ENCODE measurements at places on chromosomes 6 and 20. TPM values are rescaled to one million over a fixed set of nuclear protein-coding genes. Genes with fewer than 3 reads are reported as not detected.
A peak's percentile ranks its signal among the peaks of the same experiment; 100 is the strongest.

CALHM6 gene
- 7.8 TPM for polyA plus RNA-seq

SLC4A11 gene
- 0.36 TPM for polyA plus RNA-seq

CHD6 gene
- polyA plus RNA-seq = 24.0 TPM

FOXC1 gene
- polyA plus RNA-seq = 0.48 TPM

EFCAB8 gene
- polyA plus RNA-seq = 0.25 TPM

DNA sequence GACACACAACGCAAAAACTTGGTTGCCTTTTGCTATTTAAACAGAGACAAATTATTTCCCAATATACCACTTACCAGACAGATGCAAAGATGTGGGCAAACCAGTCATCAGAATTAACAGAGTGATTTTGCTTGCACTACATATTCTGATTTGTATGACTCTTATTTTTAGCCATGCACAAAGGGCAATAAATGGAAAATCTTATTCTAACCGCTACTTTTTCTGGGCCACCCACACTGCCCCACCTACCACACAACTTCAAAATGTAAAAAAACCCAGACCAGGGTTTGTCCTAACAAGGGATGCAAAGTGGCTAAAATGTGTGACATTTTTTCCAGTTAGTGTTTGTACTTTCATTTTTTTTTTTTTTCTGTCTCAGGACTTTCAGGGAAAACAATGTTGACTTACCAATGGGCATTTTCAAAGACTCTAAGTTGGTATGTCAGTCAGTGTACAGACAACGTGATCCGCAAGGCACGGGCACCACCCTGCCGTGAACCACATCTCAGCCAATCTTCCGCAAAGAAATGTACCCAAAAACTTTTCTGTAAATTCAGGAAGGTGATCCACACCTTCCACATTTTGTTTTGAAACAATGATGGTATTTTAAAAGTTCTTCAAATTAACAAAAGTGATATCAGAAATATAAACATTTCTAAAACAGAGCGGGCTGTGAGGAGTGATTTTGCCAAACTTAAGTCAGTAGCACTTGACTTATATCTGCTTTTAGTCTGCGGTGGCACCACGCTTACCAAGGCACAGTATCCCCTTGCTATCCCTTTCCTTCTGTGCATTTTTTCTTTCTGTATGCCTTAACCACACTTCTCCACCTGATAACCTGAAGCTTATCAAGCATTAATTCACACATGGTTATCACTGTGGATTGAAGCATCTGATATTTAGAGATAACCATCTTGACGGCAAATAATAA, 185.6 kb downstream of the GJA10 start:
- H3K4me1 ChIP-seq = no peaks in the 10 kb centered on the region
- no peak overlapping the region for H3K4me3 ChIP-seq
- DNase-seq = no peak
- no peaks in the 10 kb centered on the region for H3K36me3 ChIP-seq
- H3K27ac ChIP-seq = no peak overlapping the region

- H3K27me3 ChIP-seq = no peaks in the 10 kb centered on the region
- H3K27ac ChIP-seq = peak overlapping the region; percentile 67
- no peak overlapping the region for H3K4me3 ChIP-seq
- peak; percentile 84 for DNase-seq
- peaks cover 25% of the 10 kb centered on the region for H3K4me1 ChIP-seq
- H3K36me3 ChIP-seq = peaks cover 12% of the 10 kb centered on the region
Observed at GRCh38 chr20:4898282-4899244, 102.7 kb downstream of the SLC23A2 start.

DNA sequence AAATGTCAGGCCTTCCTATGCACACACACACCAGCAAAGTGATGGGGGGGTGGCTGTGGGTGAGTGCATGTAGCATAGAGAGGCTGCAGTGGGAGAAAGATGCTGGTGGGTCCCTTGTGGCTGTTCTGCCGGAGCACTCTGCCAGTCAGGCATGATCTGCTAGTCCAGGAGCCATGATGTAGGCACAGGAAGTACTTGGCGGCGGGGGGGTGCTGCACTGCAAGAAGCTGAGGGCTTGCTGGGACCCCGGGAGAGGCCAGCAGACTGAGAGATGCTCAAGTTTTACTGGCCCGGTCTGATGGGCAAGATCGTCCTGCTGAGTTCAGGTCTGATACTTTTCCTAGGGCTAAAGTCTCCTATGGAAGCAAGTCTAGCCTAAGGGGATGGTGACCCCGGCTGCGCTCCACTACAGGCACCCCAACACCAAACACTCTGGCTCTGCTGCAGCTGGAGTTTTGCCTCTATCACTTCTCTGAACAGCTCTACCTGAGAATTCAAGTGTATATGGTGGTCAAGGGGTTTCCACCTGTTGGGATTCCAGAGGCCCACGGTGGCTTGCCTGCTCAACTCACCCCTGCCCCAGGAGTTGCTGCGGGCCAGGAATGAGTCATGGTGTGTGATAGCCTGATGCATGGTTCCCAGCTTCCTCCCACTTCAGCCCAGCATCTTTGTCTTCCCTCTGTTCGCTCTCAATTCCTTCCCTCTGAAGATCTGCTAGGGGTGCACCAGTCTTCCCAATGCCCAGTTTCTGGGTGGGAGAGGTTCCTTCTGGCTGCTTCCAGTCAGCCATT, 971.8 kb upstream of the ADGRB3 start:
- no peaks in the 10 kb centered on the region for H3K36me3 ChIP-seq
- no peak overlapping the region for H3K27ac ChIP-seq
- H3K4me3 ChIP-seq = no peak overlapping the region
- DNase-seq = no peak
- no peaks in the 10 kb centered on the region for H3K4me1 ChIP-seq

DNA sequence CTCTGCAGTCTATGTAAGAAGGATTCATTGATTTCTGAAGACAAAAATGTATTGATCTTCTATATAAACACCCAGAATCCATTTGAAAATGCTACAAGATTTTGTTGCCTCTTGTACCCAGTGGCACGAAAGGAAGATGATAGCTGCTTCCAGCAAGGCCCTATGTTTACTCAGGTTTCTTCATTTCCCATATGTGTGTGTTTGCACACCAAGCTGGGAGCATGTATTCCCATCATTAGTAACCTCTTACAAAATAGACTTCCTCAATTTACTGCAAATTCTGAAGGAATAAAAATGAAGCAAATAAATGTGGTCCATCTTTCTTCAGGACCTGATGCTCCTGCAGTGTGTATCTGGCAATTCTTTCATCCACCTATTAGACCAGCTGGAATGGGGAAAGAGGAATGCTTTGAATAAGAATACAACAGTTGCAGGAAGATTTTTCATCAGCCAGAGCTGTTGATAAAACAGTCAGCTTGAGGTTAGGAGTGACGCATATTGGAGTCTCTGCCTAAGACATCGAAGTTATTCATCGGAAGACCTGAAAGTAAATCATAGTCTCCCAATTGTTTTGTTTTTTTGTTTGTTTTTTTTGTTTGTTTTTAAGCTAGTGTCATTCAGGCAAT, 132.3 kb downstream of the PDE7B start:
- DNase-seq = no peak
- no peak overlapping the region for H3K27ac ChIP-seq
- H3K36me3 ChIP-seq = no peaks in the 10 kb centered on the region
- H3K27me3 ChIP-seq = peaks cover 2% of the 10 kb centered on the region
- H3K4me3 ChIP-seq = no peak overlapping the region
- no peaks in the 10 kb centered on the region for H3K4me1 ChIP-seq

DNA sequence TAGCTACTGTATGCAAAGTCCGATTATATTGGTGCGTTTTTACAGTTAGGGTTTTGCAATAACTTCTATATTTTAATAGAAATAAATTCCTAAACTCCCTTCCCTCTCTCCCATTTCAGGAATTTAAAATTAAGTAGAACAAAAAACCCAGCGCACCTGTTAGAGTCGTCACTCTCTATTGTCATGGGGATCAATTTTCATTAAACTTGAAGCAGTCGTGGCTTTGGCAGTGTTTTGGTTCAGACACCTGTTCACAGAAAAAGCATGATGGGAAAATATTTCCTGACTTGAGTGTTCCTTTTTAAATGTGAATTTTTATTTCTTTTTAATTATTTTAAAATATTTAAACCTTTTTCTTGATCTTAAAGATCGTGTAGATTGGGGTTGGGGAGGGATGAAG, 13.7 kb upstream of the PLCG1 start:
- no peak overlapping the region for H3K27ac ChIP-seq
- DNase-seq = no peak
- H3K4me3 ChIP-seq = no peak overlapping the region
- H3K36me3 ChIP-seq = peaks cover 66% of the 10 kb centered on the region
- peaks cover 13% of the 10 kb centered on the region for H3K4me1 ChIP-seq

DNA sequence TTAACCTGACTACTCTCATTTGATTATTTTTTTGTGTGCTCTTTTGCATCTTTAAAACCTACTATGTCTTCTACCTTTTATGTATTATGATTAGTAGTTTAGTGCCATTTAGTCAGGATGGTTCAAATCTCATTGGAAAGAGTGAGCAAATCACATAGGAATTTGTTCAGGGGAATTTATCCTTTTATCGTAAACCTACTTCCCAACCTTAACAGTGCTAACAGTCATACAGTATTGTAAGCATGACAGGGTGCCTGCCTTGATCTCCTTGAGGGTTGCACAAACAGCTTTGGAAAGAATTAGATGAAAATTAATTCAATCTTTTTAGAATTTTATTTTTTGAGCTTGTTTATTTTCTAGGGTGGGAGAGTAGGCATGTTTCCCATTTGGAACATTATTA, 18.3 kb downstream of the RNF8 start:
- no peak overlapping the region for H3K27ac ChIP-seq
- H3K4me1 ChIP-seq = no peaks in the 10 kb centered on the region
- H3K4me3 ChIP-seq = no peak overlapping the region
- DNase-seq = no peak
- no peaks in the 10 kb centered on the region for H3K27me3 ChIP-seq

DNA sequence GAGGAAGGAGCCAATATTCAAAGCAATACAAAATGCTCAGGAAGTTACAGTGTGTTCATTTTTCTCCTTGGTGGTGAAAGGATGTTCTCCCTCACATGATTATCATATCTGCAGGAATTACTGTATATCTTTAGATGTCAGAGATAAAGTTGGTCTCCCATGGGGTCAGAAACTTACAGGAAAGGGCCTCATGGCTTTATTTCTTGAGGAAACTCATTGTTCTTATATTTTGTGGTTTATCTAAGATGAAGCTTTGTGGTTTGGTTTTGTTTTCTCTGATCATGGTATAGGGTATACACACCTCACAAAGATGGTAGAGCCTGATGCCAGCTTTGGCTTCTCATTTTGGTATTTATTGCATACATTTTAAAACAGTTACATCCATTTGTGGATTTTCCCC, 100.5 kb upstream of the STXBP5 start:
- H3K4me3 ChIP-seq = no peak overlapping the region
- no peaks in the 10 kb centered on the region for H3K4me1 ChIP-seq
- H3K27ac ChIP-seq = no peak overlapping the region
- DNase-seq = no peak
- H3K27me3 ChIP-seq = no peaks in the 10 kb centered on the region

DNA sequence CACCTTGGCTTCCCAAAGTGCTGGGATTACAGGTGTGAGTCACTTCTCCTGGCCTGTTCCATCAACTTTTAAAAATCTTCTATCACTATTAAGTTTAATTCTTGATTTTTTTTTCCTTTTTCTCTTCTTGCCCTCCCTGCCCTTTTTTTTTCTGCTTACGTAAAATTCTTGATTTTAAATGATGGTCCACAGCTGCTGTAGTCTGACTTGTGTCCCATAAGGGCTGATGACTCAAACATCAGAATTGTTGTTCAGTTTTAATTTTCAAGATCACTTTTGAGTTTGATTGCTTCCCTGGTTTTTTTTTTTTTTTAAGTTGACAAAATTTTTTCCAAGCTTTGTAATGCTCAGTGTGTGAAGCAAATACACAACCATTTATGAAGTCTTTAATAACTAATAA, 61.9 kb downstream of the CBFA2T2 start:
- H3K27ac ChIP-seq = no peak overlapping the region
- DNase-seq = no peak
- H3K27me3 ChIP-seq = no peaks in the 10 kb centered on the region
- peaks cover 18% of the 10 kb centered on the region for H3K36me3 ChIP-seq
- no peak overlapping the region for H3K4me3 ChIP-seq
- peaks cover 7% of the 10 kb centered on the region for H3K4me1 ChIP-seq

DNA sequence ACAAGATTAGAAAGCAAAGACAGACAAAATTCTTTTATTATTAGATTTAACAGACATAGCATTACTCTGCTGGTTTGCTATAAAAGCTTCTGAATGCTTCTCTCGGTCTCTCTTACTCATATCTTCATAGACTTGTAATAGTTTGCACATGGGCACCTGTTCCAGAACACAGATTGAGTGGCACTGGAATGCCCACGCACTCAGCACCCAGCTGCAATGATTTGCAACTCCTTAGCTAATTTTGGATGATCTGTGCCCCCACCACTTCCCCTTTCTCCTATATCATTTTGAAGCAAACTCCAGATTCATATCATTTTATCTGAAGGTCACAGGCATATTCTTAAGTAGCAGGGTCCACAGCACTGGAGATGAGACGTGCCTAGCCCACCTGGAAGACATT, 148.8 kb downstream of the CFAP61 start:
- H3K4me1 ChIP-seq = no peaks in the 10 kb centered on the region
- peaks cover 4% of the 10 kb centered on the region for H3K27me3 ChIP-seq
- no peak overlapping the region for H3K27ac ChIP-seq
- no peaks in the 10 kb centered on the region for H3K36me3 ChIP-seq
- DNase-seq = no peak

- DNase-seq = no peak
- no peak overlapping the region for H3K27ac ChIP-seq
- no peaks in the 10 kb centered on the region for H3K36me3 ChIP-seq
- no peaks in the 10 kb centered on the region for H3K27me3 ChIP-seq
Observed at GRCh38 chr20:8431538-8432434, 299.7 kb downstream of the PLCB1 start.
